T-helper 1 cell treated with Interleukin-12 subunit alpha and Interleukin-12 subunit beta and Interleukin-4 antibody, amounts not matched to agents 30 ng/mL and 1 ng/mL, for 36 hours (primary cell): ENCODE measurements at places on chromosomes 11 and 22. TPM values are rescaled to one million over a fixed set of nuclear protein-coding genes. Genes with fewer than 3 reads are reported as not detected.

The RASD2 gene
- total RNA-seq: 0.05 TPM in 1 of 2 replicates, not detected in the other

The OR51B4 gene
- not detected in 2 replicates for total RNA-seq

The SULT4A1 gene
- not detected in 2 replicates for total RNA-seq

The TRIM6 gene
- 0.07 and 0.10 TPM in 2 replicates for total RNA-seq

The OR10W1 gene
- total RNA-seq: not detected in 2 replicates

The MAPK8IP1 gene
- total RNA-seq: 0.96 and 1.9 TPM in 2 replicates

The SLC17A6 gene
- total RNA-seq: not detected in 2 replicates

The RAB30 gene
- 7.2 and 9.0 TPM in 2 replicates for total RNA-seq

The MS4A7 gene
- total RNA-seq: not detected in 2 replicates

The ZC3H12C gene
- total RNA-seq: 2.8 and 3.2 TPM in 2 replicates

The P2RY6 gene
- not detected in 2 replicates for total RNA-seq

The GAL3ST3 gene
- not detected in 2 replicates for total RNA-seq

The PTPRJ gene
- 97.5 and 98.5 TPM in 2 replicates for total RNA-seq

The TRPC6 gene
- total RNA-seq: not detected in 2 replicates

The OR8K5 gene
- not detected in 2 replicates for total RNA-seq

The TUB gene
- 0.05 and 0.07 TPM in 2 replicates for total RNA-seq

The GAL gene
- 0.34 TPM in 1 of 2 replicates, not detected in the other for total RNA-seq

The UBQLN3 gene
- 0.20 TPM in 1 of 2 replicates, not detected in the other for total RNA-seq
